Left cardiac atrium (tissue), 4 donors: ENCODE measurements at places on chromosomes 6 and 20. TPM values are rescaled to one million over a fixed set of nuclear protein-coding genes. Genes with fewer than 3 reads are reported as not detected.

Gene MMUT
- total RNA-seq: 26.7 TPM

DNA sequence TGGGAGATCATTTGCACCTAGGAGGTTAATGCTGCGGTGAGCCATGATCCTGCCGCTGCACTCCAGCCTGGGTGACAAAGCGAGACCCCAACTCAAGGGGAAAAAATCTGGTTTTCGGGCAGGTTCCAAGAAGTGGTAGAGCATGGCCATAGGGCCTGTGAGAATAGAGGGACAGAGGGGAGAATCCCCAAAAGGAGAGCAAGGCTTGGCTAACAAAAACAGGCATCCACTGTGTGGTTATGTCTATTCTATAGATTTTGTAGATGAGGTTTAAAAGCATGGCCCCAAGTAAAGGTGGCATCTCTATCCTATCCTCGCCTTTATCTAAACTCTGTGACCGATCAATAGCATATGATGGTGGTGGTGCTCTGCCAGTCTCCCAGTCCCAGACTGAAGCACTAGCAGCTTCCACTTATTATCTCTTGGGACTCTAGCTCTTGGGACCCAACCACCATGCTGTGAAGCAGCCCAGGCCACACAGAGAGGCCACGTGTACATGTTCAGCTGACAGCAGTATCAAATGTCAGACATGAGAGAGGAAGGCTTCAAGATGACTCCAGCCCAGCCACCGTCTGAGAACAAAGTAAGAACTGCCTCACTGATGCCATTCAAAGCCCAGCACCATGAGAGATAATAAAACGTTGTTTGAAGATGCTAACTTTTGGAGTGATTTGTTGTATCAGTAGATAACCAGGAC, 27.7 kb downstream of the EIF2S2 start:
- no peak for DNase-seq

- no peak for DNase-seq
These were observed 1.1 kb downstream of the TPX2 start for GRCh38 chr20:31740208-31740607.

DNA sequence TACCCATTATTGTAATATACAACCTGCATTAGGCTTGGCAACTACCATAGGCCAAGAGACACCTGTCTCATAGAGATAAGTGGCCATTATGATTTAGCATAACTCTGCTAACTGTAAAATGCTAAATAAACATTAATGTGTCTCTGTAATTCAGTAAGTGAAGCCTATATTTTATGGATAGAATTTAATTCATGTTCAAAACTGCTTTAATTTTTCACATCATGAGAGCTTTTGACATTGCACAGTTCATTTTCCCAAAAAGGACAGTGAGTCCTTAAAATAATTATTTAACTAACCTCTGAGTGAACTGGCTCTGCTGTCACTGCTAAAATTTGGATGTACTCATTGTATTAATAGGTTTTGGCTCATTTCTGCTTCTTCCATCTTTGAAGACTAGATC, 41.4 kb upstream of the TMX4 start:
- DNase-seq: no peak

- no peak for DNase-seq
These were observed 244.8 kb upstream of the TENT5A start for GRCh38 chr6:81997090-81997926.

Gene VWA7
- total RNA-seq: 6.2 TPM

DNA sequence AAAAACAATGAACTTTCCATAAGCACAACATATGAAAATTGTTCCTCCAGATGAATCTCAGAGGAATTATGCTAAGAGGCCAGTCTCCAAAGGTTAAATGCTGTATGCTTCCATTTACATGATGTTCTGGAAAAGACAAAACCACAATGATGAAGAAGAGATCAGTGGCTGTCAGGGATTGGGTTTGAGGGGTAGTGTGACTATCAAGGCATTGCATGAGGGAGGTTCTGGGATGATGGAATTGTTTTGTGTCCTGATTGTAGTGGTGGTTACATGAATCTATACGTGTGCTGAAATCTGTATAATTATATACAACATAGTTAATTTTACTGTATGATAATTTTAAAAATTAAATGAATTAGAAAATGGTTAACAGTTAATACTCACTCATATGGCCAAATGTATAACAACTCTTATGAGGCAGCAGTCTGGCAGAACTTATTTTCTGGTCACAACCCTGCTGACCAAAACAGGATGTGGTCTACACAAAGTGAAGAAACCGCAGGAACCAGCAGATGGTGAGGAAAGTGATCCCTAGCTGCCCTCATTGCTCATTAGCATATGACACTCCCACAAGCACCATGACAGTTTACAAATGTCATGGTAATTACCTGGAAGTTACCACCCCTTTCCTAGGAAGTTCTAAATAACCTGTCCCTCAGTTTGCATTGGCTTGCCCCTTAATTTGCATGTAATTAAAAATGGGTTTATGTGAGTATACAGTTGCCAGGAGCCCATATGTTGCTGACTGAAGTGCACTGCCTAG, 31.9 kb downstream of the NSFL1C start:
- DNase-seq: no peak

DNA sequence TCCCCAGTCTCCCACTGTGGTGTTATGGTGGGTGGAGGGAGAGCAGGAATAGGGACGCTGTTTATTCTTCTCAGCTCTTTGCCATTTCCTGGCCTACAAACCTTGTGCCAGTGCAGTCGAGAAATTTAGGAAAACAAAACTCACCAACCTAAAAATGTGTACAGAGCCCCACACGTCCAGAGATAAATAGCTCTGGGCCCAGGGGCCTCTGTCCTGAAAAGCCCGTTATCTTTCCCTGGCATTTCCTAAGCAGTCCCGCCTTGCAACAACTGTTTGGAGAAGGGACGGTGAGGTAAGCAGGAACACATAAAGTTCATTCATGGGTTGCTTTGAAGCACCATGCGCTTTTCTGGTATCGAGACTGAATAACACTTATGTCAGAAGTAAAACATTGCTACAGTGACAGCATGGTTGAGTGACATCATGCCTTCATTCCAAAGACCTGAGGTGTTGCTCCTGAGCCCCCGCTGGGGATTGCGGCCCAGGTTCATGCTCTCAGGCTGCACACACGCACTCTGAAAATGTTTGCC, 80.1 kb upstream of the NXT1 start:
- DNase-seq: peak; percentile 38

GRCh38 chr6:163354761-163355425, 59.6 kb upstream of the QKI start:
- DNase-seq: peak; percentile 84

Gene PAQR8
- 3.9 TPM for total RNA-seq

- no peak for DNase-seq
These were observed 51.2 kb downstream of the VAPB start for GRCh38 chr20:58440021-58440767.

- no peak for DNase-seq
These were observed 56.0 kb downstream of the RAMACL start for GRCh38 chr6:166530211-166531095.

GRCh38 chr20:49561806-49562205, 6.1 kb downstream of the PTGIS start:
- no peak for DNase-seq

DNA sequence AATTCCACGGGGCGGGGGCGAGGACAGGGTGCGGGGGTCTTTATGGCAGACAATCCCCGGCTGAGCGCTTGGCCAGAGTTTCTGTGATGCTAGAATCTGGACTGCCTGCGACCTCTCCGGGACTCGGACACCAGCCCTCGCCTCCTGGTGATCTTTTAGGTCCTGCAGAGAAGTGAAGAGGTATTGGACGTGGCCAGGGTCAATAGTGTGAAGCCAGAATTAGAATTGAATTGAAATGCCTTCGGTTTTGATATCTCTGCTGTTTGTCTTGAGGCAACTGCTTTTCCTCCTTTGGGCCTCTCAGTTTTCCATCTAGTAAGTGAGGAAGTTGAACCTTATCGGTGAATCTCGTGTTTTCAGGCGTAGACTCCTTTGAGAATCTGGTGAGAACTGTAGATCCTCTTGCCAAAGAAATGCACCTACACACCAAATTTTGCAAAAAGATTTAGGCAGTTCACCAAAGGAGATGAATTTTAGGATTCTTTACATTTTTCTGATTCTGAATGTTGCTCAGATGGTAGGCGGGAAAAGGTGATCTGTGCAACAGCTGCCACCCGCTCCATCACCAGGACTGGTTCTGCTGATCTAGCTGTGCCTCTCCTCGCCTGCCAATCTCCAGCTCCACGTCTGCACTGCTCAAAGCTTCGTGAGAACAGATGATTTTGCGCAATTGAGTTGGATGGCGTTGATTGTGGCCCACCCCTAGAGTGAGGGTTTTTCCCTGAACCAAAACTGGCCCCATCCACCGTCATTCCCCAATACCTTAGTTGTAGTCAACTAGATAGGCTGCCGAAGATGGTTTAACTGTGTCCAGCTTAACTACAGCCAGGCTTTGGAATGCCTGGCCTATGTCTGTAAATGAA, 837 bp upstream of the OSER1 start:
- DNase-seq: no peak

Gene UST
- 3.5 TPM for total RNA-seq

- peak; percentile 31 for DNase-seq
These were observed at the start of gene TNFRSF6B for GRCh38 chr20:63696628-63697356. TNFRSF6B (plus strand) TSS chr20:63696652; CDS start chr20:63696768, 116 bp downstream.

DNA sequence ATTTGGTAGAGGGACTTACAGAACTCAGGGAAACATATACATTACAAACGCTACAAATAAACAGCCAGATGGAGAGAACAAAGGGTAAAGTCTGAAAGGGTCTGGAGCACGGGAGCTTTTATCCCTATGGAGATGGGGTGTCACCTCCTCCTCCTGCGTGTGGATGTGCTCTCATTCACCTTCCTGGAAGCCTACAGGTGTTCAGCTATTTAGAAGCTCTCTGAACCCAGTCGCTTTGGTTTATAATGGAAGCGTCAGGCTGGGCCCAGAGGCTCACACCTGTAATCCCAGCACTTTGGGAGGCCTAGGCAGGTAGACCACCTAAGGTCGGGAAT, 17.7 kb upstream of the ITCH start:
- no peak for DNase-seq

Gene HRH3
- not detected for total RNA-seq

Gene RNF39
- total RNA-seq: not detected

- DNase-seq: no peak
These were observed 3.6 kb upstream of the PHF1 start for GRCh38 chr6:33407132-33407718.
